CD4-positive, alpha-beta T cell treated with Interleukin-6 for 4 hours (primary cell): ENCODE measurements at places on chromosomes 13 and 19.

DNA sequence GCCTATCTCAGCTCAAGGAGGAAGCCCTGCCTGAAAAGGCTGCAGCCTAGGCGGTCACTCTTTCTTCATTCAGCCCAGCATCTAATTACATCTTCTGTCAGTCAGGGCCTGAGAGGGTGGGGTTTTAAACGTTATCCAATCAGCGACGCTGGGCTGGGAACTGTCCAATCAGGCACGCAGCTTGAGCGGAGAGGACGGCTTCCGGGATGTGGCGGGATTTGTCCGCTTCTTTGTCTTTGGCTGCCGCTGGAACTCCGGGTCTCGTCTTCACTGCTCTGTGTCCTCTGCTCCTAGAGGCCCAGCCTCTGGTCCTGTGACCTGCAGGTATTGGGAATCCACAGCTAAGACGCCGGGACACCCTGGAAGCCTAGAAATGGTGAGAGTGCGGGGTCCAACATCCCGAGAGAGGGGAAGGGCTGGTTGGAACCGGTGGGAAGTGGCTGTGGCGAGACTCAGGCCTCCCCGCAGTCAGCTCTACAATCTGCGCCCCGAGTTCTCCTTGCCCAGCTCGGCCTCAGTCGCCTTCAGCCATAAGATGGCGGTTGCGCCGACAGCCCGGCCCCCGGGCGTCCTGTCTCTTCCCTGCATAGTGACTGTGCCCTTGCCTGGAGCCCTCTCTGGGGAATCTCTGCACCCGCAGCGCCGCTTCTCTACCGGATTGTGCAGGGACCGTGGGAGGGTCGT lies at the start of gene ZNF738:
Gene ZNF738, plus strand, starts transcription at position 233 of the 684 bp plus-strand sequence. Its CDS starts 141 bp downstream, at position 374.
- peak; percentile 82 for DNase-seq

DNA sequence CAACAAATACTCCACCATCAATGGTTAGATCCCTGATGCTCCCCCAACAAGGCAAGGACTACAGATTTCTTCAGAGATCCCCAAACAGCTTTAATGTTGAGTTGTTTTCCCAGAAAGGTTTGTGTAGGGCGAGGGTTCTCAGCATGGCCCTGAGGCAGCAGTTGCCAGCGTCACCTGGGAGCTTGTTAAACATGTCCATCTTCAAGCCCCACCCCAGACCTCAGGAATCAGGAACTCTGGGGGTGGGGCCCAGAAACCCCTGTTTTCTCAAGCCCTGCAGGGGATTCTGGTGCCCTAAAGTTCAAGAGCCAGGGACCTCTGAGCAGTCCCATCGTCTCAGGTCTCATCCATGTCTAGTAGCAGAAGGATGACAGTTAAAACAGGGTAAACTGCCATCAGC lies 9.6 kb downstream of the EFNB2 start:
- no peak for DNase-seq

DNA sequence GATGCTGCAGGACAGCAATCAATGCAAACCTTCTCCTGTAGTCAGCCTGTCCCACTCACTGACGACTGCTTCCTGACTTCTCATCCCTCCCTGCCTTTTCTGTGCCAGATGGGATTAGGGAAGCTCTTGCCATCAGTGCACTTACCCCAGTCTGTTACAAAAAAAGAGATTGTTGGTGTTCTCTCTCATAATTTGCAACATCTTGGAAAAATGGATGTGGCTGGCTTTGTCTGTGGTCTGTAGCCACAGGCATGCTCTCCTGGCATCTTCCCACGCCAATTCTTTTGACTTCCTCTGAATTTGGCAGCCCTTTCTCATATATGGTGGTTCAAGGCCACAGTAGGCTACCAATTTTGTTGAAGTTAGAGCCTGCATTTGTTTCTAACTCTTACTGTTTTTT lies 11.6 kb upstream of the HTR2A start:
- DNase-seq, result no peak

DNA sequence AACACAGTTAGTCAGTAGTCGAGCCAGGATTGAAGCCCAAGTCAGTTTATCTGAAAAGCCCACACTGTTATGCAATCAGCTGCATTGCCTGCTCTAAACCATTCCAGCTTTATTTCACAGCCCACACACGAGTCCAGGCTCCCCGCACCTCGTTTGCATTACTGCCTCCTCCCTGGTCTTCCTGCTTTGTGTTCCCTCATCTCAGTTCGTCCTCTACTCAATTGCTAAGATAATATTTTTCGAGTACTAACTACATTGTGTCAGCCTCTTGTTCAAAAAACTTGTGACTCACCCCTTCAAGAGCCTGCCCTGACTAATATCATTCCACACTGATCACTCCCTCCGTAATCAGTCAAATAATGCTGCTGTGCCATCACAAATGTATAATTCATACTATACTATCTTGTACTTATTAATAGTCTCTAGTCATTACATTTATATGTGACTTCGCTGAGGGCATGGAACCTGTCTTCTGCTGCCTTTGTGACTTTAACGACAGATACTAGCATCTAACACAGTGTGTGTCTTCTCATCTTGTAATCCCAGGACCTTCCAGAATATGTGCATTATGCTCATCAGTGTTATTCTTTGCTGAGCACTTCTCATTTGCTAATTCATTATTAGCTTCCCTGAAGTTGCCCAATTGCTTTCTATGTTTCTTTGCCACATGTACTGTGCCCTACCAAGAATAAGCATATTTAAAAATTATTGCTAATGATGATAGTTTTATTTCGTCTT lies 26.2 kb upstream of the WDFY2 start:
- DNase-seq, result no peak

DNA sequence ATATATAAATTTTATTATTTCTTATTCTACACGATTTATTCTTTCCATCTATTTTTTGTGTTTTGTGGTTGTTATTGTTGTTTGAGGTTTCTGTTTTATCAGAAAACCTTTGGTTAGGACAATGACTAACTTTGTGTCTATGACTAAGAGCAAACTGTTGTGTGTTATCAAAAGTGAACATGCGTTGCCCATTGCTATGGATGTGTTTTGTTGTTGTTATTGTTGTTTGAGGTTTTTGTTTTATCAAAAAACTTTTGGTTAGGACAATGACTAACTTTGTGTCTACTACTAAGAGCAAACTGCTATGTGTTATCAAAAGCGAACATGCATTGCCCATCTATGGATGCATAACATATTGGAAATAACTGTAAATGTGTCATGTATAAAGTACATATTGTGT lies 692.3 kb downstream of the SLITRK1 start:
- no peak for DNase-seq

DNA sequence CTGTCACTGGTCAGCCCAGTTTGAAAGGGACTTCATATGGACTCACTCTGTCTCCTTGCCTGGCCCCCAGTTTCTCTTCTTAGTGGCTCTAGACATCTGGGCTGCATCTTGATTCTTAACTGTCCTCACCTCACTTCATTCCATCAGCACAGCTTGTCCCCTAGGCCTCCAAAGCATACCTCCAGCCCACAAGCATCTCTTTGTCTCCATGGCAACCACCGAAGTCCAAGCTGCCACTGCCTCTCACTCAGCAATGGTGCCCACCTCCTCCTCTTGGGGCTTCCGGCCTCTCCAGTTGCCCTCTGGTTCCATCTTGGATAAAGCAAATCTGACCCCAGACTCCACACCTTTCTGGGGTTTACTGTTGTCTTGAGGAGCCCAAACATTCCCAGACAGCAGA lies 9.9 kb upstream of the KLHL26 start:
- no peak for DNase-seq

- DNase-seq, result no peak
Measured at GRCh38 chr13:97798171-97798821, 155.2 kb upstream of the IPO5 start.

DNA sequence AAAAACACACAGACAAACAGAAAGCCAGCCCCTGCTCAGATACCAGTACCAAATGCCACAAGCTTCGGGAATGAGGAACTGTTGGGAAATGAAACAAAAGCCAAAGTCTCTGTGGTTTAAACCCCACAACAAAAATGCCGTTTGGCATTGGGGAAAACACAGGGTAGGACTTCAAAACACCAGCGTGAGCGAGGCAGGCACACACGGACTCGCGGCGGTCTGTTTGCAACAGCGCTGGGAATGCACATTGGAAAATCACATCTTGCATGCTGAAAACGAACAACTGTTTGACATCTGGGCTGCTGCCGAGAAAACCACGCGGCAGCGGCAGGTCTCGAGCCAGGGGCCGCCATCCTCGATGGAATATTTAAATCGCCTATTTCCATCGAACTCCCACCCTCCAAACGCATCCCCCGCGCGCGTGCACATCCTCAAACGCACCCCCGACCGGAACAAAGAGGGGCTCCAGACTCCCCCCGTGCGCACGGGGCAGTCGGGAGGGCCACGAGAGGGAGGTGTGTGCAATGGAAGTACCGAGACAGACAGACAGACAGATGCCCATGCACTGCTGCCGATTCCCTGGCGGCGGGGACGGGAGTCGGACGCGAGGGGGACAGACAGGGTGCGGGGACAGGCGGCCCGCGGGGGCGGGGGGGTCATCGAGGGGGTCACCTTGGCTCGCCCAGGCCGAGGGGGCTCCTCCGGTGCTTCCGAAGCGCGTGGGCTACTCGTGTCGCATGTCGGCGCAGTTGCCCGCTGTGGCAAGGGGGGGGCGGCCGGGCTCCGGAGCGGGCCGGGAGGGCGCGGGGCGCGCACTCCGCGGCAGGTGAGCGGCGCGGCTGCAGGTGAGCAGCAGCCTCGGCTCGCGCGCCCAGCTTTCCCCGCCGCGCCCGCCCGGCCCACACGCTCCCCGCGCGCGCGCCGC lies at the start of gene GPR12:
Gene GPR12, minus strand, starts transcription at position 880 of the 925 bp plus-strand sequence. CDS start 959 bp downstream, outside the sequence.
- no peak for DNase-seq

DNA sequence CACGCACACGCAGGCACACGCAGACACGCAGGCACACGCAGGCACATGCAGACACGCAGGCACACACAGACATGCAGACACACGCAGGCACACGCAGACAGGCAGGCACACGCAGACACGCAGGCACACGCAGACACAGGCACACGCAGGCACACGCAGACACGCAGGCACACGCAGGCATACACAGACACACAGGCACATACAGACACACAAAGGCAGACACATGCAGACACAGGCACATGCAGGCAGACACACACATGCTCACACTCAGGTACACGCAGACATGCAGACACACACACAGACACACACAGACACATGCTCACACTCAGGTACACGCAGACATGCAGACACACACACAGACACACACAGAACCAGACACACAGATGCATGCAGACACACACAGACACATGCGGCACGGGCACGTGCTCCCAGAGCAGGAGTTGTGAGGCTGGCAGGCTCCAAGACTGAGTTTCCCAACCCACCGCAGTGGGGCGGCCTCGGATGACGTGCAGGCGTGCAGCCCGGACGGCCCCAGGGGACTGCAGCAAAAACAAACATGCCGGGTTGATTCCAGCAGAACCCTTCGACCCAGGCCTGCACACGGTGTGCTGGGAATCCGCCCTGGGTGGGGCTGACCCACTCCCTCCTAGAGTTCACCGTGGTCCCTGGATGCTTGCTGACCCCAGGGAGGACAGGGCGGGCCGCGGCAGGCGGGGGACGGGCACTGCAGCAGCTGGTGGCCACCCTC lies 100.0 kb downstream of the GADD45B start:
- DNase-seq, result no peak

GRCh38 chr13:111383591-111384440 lies 63.4 kb downstream of the TEX29 start:
- DNase-seq, result peak; percentile 27

GRCh38 chr19:49786376-49786820 lies 19.6 kb downstream of the AP2A1 start:
- no peak for DNase-seq

- DNase-seq, result no peak
Measured at GRCh38 chr13:46379611-46380010, 7.4 kb downstream of the RUBCNL start.

DNA sequence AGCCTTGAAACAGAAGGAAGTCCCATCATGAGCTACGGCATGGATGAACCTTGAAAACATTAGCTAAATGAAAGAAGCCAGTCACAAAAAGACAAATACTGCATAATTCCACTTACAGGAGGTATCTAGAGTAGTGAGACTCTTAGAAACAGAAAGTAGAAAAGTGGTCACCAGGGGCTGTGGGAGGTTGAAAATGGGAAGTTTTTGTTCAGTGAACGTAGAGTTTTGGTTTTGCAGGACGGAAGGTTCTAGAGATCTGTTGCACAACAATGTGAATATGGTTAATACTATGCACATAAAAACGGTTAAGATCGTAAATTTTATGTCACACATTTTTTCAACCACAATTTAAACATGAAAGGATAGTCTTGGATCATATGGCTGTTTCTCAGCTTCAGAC lies 11.9 kb upstream of the SLC10A2 start:
- DNase-seq, result no peak

DNA sequence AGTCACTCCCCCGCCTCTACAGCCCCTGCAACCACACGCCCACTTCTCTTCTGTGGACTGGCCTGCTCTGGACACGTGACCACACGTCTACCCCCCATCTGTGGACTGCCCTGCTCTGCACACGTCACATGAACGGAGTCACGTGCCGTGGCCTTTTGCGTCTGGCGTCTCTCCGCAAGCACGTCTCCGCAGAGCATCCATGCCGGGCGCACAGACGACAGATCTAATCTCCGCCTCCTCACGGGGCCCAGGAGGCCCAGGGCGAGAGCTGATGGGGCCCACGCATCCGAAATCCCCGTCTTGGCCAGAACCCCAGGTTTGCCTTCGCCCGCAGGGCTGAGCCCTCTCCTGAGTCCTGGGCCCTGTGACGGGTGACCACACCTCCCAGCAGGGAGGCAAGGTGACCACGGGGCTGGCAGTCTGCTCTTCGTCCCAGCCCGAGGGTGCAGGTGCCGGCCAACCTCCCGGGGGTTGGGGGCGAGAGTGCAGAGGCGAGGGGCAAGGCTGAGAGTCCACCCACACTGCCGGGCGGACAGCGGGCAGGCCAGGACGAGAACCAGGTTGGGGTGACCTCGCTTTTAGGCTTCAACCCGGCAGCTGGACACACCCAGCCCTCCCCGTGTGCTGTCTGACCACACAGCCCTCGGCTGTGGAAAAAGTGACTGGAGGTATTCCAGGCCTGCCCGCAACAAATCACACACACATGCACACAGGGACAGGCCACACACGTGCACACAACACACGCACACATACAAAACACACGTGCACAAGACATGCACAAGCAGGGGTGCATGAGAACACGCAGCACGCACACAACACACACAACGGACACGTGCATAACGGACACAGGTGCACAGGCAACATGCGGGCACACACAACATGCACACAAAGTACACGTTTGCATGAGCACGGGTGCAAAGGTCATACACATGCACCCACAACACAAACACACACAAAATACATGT lies 3.9 kb downstream of the SBNO2 start:
- DNase-seq, result no peak

GRCh38 chr19:48158210-48158790 lies 11.8 kb downstream of the LIG1 start:
- DNase-seq, result no peak

- DNase-seq, result no peak
Measured at GRCh38 chr19:2814426-2814825, 5.2 kb upstream of the ZNF554 start.

DNA sequence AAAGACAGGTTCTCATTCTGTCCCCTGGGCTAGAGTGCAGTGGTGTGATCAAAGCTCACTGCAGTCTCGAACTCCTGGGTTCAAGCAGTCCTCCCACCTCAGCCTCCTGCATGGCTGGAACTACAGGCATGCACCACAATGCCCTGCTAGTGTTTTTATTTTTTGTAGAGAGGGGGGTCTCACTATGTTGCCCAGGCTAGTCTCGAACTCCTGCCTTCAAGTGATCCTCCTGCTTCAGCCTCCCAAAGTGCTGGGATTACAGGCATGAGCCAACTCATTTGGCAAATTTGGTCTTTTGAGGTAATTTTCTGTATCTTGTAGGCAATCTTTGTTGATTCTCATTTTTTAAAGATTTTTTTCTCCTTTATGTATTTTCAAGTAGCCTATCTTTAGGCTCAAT lies 205.7 kb downstream of the ZIC5 start:
- DNase-seq, result no peak

GRCh38 chr13:24716011-24716410 lies 35.8 kb downstream of the ATP12A start:
- DNase-seq, result no peak

- no peak for DNase-seq
Measured at GRCh38 chr19:4559569-4559968, at the start of gene SEMA6B. SEMA6B (minus strand) TSS chr19:4559684; CDS start chr19:4558457, 1,227 bp downstream.
